ENCODE measurements at places on chromosomes 5 and 9. TPM values are rescaled to one million over a fixed set of nuclear protein-coding genes. Genes with fewer than 3 reads are reported as not detected.

GPR151 gene
- not detected for total RNA-seq

- H3K27me3 ChIP-seq = no peaks in the 10 kb centered on the region
- no peaks in the 10 kb centered on the region for H3K36me3 ChIP-seq
- no peak overlapping the region for H3K4me3 ChIP-seq
- DNase-seq = no peak
- no peak overlapping the region for H3K27ac ChIP-seq
- no peaks in the 10 kb centered on the region for H3K4me1 ChIP-seq
These were observed 39.3 kb downstream of the SPARC start for GRCh38 chr5:151647320-151647861.

OLFM1 gene
- total RNA-seq = 5.9 TPM

DNA sequence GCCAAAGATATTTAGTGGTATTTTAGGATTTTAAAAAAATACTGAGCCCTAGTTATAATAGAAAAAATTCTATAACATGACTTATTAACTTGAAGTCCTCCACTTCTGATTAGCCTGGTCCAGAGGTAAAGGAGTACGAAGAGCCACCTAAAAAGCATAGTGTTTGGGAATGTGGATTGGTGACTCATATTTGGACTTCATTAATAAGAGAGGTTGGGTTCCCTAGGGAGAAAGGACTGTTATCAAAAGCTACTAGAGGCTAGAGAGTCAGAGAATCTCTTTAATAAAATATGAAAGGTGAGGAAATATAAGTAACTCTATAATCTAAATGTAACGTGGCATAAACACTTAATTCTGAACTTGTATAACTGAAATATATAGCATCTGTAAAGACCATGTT is 180.7 kb upstream of the TARS1 start:
- no peak for DNase-seq
- no peaks in the 10 kb centered on the region for H3K36me3 ChIP-seq
- H3K4me1 ChIP-seq = no peaks in the 10 kb centered on the region
- no peaks in the 10 kb centered on the region for H3K27me3 ChIP-seq
- H3K4me3 ChIP-seq = no peak overlapping the region
- no peak overlapping the region for H3K27ac ChIP-seq

- DNase-seq = no peak
- H3K27me3 ChIP-seq = no peaks in the 10 kb centered on the region
- no peaks in the 10 kb centered on the region for H3K36me3 ChIP-seq
- H3K4me1 ChIP-seq = no peaks in the 10 kb centered on the region
These were observed 312.9 kb downstream of the ISL1 start for GRCh38 chr5:51696122-51696521.

CYSRT1 gene
- 0.29 TPM for total RNA-seq
